Activated T-cell treated with anti-CD3 and anti-CD28 coated beads, Interleukin-2, amount 50 U/mL, for 4 hours (primary cell): ENCODE measurements at places on chromosomes 16 and 17.

DNA sequence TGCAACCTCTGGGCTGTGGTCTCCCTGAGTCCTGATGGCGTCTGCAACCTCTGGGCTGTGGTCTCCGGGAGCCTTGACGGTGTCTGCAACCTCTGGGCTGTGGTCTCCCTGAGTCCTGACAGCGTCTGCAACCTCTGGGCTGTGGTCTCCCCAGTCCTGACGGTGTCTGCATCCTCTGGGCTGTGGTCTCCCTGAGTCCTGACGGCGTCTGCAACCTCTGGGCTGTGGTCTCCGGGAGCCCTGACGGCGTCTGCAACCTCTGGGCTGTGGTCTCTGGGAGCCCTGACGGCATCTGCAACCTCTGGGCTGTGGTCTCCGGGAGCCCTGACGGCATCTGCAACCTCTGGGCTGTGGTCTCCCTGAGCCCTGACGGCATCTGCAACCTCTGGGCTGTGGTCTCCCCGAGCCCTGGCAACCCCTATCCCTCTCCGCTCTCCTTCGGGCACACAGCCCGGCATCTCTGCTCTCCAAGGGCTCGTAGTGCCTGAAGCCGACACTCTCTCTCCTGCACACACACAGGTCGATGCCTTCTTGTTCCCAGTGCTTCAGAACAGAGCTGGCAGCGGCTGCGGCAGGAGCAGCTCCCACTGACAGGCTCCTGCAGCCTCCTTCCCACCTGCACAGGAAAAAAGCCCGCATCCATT, 45.6 kb downstream of the METRNL start:
- no peak for DNase-seq

DNA sequence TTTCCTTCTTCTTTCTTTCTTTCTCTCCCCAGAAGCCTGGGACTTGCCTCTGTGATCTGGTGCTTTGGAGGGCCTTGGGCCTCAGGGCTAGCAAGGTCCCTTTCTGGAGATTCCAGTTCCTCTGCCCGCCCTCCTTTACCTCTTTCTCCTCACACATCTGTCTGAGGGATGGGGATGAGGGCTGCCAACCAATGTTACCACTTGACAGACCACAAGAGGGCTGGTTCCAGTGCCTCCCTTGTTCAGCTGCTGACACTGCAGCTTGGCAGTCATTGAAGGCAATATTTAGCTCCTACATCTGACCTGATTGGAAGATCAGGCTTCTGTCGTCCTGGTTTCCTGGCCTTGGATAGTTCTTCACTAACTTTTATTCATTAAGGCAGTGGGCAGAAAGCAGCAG, 3.6 kb upstream of the ZNF652 start:
- no peak for DNase-seq

GRCh38 chr16:4390266-4391260, 18.9 kb downstream of the VASN start:
- DNase-seq: no peak

- DNase-seq: no peak
These were observed 36.3 kb downstream of the PITPNC1 start for GRCh38 chr17:67413388-67413787.

GRCh38 chr16:55240888-55241287, 83.1 kb upstream of the IRX6 start:
- DNase-seq: no peak

DNA sequence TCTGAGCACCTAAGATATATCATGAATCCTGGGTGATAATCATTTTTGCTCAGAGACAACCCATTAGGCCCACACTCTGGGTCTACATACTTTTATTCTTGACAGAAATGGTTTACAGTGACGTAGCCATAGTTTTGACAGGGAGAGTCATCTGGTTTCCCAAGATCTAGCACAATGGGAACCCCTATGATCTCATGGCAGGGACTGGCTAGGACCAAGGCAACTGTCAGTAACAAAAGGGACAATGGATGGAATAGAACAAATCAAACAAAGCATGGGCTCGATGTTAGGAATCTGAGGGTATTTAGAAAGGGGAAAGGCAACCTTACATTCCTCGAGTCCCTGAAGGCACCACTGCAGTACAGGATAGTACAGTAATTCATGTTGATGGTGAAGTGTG, 20.5 kb downstream of the CFAP97D1 start:
- no peak for DNase-seq

- DNase-seq: no peak
These were observed 43.4 kb upstream of the ZC3H18 start for GRCh38 chr16:88526906-88527185.

DNA sequence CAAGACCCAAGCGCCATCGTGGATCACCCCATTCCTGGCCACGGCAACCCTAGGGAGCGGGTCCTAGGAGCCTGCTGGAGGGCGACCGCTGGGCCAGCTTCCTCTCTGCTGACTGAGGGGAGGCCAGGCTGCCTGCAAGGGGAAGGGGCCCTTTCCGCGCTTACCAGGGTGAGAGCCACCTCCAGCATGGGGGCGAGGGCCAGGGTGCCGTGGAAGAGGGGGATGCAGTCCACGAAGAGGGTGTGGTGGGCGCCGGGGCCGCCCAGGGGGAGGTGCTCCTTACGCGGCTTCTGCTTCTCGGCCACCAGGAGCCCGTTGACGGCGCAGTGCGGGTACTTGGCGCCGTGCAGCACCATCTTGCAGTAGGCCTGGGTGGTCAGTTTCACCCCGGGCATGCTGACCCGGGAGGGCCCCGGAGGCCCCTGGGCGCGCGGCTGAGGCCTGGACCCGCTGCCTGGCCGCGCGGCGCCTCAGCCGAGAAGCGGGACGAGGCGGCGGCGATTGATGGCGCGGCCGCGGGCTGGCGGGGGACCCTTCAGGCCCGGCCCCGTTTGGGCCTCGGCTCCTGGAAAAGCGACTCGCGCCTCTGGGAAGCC, 345 bp downstream of the EMC8 start:
- DNase-seq: no peak

DNA sequence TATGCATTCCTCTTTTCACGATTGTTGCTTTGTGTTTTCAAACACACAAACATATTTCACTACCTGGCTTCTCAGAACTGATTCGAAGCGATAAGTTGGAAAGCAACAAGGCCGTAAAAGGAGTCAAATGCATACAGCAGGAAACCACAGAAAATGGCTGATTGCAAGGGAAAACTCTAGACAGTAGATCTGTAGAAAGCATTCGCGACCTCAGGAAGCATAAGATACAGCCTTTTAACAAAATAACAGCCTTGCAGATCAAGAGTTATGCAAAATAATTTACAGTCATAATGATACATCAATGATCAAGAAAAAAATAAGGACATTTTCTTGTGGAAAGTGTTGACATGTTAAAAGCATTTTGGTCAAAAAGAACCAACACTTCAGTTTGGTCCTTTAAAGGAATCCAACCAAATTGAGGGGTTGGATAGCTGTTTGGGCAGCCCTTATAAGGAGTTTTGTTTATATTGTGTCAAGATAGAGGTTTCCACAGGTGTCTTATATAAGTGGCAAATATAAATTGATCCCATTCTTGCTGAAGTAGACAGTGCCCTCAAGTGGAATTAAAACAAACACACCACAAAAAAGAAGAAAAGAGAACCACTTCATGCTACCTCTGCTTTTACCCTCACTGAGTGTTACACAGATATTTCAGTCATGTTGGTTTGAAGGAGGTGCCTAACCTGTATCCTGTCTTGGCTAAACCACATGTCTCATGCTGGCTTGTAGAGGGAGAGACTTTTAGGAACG, 5.5 kb downstream of the CYLD start:
- DNase-seq: no peak
